ENCODE measurements at places on chromosomes 7 and 10.

GRCh38 chr7:127880454-127880853, 150.8 kb downstream of the LRRC4 start:
- no peak for DNase-seq

GRCh38 chr7:139619367-139619657, 95.8 kb downstream of the CLEC2L start:
- DNase-seq = no peak

DNA sequence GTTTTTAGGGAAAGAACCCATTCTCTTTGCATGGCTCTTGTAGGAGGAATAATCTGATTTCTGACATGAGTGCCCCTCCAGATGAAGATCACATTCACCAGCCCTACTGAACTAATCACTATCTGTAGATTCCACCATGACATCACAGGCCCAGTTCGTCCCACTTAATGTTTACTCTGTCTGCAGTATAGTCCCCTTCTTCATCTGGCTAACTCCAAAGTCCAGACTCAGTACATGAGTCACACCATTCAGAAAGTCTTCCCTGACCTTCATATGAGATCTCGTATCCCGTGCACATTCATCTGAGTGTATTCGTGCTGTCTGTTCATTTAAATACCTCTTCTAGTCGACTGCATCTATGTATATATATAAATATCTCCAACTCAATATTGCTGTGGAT, 366.5 kb upstream of the AKR1E2 start:
- DNase-seq = no peak

DNA sequence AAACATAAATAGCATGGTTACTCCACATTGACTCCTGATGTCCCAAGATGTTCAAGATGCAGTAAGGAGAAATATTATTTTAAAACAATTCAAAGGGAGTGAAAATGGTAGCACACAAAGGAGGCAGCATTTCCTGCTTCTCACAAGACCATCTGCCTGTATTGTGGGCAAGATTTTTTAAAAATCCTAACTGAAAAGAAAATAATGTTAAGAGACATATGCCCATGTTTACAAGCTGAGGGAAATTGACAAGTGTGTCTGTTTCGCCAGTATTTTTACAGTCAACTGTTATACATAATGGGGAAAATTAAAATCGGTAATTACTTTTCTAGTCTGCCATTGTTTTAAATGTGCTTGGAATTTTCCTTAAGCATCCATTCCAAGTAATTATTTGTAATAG, 646.2 kb upstream of the C7orf33 start:
- no peak for DNase-seq

- DNase-seq = no peak
These were observed 80.4 kb upstream of the BMPER start for GRCh38 chr7:33824911-33825459.

DNA sequence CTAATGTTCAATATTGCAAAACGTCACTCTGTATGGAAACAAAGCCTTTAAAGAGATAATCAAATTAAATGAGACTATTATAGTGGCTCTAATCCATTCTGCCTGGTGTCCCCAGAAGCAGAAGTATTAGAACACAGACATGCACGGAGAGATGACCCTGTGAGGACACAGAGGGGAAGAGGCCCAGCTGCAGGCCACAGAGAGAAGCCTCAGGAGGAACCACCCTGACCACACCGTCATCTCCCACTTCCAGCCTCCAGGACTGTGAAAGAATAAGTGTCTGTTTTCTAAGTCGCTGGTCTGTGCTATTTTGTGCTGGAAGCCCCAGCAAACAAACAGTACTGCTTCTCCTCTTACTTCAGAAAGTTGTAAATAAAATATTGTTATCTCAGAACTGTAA, 283.5 kb upstream of the ADARB2 start:
- DNase-seq = no peak

DNA sequence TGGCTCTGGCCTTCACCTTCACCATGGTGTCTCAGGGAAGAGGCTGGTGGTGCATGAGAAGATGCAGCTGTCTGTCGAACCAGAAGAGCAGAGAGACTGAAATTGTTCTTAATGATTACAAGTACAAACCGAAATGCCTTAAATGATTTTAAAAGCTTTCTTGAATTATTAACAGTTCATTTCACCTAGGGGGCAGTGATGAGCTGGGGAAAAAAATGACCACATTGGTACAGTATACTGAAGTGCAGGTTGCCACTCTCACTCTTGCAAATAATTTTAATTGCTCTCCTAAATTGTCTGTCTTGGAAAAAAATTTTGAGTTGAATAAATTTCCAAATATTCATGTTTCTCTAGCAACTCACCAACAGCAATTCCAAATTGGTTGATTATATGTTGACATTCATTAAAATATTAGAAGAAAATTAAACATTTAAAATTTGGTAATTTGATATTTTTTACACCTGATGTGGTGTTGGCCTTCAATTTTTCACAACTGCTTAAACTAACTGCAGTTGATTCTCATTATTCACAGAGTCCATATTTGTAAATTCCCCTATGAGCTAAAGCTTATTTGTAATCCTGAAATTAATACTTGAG, 692.6 kb downstream of the ZWINT start:
- no peak for DNase-seq

GRCh38 chr7:71095266-71095860, 36.6 kb upstream of the GALNT17 start:
- DNase-seq = no peak

GRCh38 chr10:122490786-122491680, 29.7 kb downstream of the HTRA1 start:
- peak; percentile 17 for DNase-seq

DNA sequence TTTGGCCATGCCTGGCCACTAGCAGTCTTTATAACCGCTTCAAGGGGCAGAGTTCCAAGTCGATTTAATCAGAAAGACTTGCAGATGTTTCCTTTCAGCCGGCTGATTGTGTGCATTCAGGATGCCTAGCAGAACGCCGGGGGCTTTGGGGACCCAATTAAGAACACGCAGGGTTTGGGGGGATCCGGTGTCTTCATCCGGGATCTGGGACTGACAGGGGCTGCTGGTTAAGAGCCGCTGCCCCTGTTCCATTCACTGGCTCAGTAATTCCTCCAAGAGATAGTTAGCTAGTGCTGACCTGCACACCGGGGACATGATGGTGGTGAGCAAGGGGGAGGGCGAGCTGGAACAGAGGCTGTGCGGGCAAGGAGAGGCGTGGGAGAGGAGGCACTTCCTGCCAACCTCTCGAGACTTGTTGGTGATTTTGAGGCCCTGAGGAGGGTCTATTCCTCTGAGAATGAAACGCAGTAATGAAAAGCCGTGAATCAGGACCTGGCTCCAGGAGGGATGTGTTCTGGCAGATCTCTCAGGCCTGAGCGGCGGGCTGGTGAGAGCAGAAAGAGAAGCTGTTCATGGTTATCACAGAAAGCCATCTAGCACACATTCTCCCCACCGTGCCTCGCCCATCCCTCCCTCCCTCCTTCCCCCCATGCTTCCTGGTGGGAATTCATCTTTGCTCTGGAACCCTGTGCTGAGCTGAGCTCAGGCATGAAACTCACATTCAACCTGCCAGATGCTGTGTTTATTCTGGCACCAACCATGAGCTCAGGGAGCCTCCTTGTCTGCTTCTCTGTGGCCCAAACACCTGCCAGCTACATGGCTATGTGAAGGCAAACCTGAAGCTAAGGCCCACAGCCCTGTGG, 152.0 kb downstream of the CCDC3 start:
- no peak for DNase-seq

GRCh38 chr7:131164025-131164925, 163.4 kb upstream of the MKLN1 start:
- DNase-seq = no peak

DNA sequence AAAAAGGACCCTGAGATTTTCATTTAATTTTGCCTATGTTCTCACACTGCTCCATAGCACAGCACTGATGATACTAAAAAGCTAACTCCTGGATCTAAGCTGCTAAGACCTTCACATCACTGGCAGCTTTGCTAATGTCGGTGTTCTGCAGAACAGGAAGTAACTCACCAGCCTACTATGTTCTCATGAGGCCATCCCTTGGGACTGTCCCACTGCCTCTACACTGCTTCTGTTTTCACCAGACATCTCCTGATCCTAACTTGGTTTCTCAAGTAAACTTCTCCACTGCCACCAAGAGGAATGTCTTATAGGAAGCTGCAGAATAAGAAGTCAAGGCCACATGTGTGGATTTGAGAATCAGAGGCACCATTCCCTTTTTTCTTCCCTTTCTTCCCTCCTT, 15.1 kb downstream of the HTR7 start:
- DNase-seq = no peak

GRCh38 chr7:51128545-51129435, 187.8 kb downstream of the COBL start:
- DNase-seq = no peak

- no peak for DNase-seq
These were observed 45.1 kb upstream of the MET start for GRCh38 chr7:116626886-116627285.

- no peak for DNase-seq
These were observed 265.2 kb upstream of the SP8 start for GRCh38 chr7:21051865-21052264.

GRCh38 chr10:11409357-11409756, 202.1 kb downstream of the USP6NL start:
- DNase-seq = no peak

DNA sequence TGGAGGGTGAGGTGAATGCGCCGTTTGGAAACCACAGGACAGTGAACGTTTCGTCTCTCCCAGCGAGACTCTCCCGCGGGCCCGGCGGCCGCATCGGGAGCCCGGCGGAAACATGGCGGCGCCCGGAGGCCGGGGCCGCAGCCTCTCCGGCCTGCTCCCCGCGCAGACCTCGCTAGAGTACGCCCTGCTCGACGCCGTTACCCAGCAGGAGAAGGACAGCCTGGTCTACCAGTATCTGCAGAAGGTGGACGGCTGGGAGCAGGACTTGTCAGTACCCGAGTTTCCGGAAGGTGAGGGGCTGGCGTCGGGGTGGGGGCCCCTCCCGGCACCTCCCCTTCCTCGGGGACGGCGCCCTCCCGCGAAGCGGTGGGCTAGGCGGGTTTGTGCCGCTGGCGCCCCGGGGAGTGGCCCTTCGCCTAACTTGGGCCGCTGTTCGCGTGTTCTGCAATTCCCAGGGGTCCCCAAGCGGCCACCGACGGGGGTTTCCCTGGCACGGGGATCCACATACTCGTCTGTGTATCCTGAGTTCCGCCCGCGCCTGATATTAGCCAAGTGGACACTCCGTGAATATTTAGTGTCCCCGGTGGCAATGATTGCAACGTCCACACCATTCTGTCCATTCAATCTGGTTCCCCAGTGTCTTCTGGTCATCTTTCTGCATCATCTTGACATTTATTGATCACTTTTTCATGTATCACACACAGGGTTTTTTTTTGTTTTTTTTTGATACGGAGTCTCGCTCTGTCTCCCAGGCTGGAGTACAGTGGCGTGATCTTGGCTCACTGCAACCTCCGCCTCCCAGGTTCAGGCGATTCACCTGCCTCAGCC, 514 bp downstream of the NHLRC2 start:
- DNase-seq = peak; percentile 61

DNA sequence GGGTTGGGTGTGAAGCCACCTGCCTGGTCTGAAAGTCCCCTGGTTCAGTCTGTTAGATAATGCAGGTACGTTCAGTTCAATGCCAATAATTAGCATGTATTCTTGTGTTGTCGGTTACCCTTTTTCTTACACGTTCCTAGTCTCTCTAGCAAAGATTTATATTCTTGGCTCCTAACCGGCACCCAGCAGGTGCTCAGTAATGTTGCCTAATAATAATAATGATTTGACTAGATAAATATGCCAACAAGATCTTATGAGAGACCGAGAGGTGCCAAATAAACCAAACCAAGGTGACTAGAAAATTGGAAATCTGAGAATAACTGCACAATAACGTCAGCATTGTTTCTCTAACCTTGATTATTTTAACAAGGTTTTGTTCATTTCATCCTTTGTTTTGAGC, 1.1 kb upstream of the SMIM30 start:
- DNase-seq = no peak

DNA sequence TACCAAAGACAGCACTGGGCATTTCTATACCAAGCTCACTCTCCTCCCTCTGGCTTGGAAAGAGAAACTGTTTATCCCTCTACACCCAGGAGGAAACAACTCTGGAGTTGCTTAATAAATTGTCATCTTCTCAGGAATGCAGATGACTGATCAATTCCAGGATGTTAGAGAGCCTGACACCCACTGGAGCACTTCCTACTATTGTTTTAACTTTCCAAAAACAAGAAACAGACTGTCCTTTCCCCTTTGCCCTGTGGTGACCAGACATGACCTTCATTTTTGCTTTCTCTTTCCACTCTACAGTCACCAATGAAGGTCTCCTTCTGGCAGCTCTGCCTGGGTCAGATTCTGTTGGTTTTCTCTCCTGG, 19.6 kb downstream of the GIMAP4 start:
- no peak for DNase-seq

DNA sequence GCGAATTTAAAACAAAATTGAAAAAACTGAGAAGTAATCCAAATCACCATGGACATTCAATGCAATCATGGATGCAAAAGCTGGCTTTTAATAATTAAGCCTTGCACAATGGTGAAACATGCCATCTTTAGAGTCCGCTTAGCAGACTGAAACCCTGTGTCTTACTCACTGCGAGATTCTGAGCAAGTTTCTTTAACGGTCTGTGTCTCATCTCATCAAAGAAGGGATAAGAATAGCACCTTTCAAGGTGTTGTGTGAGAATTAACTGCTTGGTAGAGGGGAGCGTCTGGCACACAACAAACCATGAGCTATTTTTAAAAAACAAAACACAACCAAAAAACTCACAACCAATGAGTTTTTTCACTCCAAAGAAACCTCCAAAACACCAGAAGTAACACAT, 21.4 kb downstream of the ACBD7 start:
- DNase-seq = no peak

All from CD8-positive, alpha-beta memory T cell (primary cell).